ENCODE measurements at places on chromosomes 11 and 22. TPM values are rescaled to one million over a fixed set of nuclear protein-coding genes. Genes with fewer than 3 reads are reported as not detected.

Gene CLDN5
- total RNA-seq, result 1.0 TPM

- no peak for DNase-seq
These were observed 69.9 kb downstream of the SLC5A12 start for GRCh38 chr11:26651916-26652315.

Gene CRYBA4
- not detected for total RNA-seq

- no peak for DNase-seq
These were observed 229.3 kb downstream of the BRD1 start for GRCh38 chr22:49598338-49598737.

Gene MPPED1
- 1.8 TPM for total RNA-seq

GRCh38 chr11:125117429-125117828 is 6.0 kb upstream of the TMEM218 start:
- DNase-seq, result no peak

Gene FAM111B
- 35.4 TPM for total RNA-seq
